ENCODE measurements at places on chromosomes 1 and 21.
A peak's percentile ranks its signal among the peaks of the same experiment; 100 is the strongest.

- no peak for DNase-seq
These were observed 5.3 kb downstream of the KTI12 start for GRCh38 chr1:52028328-52028727.

- no peak for DNase-seq
These were observed 27.7 kb downstream of the L1TD1 start for GRCh38 chr1:62222321-62222720.

DNA sequence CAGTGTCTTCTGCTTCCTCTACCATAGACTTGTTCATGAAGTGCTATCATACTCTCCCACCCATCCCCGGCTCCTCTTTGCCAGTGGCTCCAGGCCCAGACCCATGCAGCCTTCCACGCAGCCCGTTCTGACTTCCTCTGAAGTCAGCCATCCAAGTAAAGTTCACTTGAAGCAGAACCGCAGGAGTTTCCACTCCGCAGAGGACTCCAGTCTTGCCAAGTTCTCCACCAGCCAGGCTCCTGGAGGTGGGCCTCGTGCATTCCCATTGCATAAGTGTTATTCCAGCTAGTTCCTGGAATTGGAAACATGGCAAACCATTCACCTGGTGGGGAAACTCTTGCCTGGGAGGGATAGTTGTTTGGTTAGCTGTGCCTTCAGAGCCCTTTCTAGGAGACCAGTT, 185.1 kb downstream of the PLPP3 start:
- DNase-seq = peak; percentile 57

DNA sequence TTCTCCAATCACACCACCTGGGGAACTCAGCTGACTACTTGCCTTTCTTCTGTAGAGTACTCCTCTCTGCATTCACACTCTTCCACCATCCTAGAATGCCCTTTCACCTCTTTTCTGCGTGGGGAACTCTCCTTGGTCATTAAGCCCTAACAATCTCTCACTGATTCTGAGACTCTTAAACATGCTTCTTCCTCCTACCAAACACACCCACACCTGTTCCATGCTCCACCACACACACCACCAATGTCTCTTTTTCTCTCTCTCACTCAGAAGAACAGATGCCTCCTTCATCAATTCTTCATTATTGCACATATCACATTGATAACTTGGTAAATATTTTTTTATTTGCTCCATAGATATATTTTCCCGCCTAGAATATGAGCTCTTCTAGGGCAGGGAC, 53.6 kb downstream of the WARS2 start:
- no peak for DNase-seq

- no peak for DNase-seq
These were observed 17.7 kb upstream of the PROX1 start for GRCh38 chr1:213969958-213970555.

DNA sequence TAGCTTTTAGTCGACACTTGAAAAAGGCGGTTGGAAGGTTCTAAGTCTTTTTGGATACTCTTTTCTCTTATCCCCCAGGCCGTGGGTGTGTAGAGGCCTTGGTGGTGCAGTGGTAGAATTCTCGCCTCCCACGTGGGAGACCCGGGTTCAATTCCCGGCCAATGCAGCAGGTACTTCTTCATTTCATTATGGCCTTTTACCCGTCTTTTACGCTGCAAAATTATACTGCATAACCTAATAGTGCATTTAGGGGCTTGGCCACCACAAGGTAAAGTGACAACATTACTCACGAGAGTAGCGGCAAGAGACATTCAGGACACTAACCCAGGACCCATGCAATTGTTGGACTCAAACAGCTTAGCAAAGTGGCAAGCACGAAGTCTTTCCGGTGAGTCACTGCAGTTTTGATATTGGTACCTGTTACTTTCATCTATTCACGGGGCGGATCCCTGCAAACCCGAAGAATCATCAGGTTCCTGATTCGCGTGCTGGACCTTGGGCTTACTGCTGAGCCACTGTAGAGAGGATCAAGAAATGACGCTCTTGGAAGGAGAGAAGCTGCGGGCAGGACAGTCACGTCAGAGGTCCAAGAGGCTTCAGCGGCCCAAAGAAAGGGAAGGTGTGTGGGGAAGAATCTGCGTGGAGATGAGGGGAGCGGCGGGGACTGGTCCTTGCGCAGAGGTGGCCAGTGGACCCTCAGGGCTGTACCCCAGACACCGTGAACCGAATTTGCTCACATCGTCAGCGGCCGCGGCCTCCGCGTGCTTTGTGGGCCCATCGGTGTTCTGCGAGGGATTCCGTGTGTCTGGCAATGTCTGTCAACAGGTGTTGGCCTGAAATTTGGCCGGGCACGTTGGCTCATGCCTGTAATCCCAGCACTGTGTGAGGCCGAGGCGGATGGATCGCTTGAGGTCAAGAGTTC, 12.9 kb upstream of the RNU1-4 start:
- no peak for DNase-seq

DNA sequence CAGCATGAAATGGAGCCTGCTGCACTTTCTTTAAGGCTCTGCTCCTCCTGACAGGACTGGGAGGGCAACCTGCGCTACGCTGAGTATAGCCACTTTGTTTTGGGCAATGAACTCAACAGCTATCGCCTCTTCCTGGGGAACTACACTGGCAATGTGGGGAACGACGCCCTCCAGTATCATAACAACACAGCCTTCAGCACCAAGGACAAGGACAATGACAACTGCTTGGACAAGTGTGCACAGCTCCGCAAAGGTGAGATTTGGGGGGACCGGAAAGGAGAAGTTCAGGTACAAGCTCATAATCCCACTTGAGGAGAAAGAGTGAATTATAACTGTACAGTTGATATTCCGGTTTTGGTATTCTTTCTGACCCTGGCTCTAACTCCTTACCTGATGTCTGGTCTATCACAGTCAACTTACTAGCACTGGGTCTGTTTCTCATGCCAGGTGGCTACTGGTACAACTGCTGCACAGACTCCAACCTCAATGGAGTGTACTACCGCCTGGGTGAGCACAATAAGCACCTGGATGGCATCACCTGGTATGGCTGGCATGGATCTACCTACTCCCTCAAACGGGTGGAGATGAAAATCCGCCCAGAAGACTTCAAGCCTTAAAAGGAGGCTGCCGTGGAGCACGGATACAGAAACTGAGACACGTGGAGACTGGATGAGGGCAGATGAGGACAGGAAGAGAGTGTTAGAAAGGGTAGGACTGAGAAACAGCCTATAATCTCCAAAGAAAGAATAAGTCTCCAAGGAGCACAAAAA, 5.4 kb downstream of the ANGPTL7 start:
- DNase-seq = no peak

DNA sequence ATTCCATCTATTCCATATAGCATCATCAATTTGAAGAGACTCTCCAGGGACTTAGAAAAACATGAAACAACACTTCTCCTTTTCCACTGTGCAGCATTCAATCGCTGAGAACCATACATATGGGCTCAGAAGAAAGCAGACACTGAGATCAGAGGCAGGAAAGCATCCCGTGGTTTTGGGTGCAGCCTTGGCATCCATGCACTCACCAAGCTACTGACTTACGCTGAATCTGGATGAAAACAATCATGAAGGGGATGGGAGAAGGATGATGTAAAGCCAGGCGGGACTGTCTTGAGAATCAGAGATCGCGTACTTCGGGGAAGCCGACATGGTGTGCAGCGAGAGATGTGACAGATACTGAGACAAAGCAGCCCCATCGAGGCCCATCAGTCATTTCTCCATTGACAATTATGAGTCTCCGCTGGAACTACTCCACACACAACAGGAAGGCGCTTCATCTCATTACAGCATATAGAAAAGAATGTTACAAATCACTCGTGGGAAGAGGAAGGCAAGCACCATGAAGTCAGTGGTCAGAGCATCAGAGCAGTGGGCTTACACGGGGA, 2.3 kb upstream of the TIAM1 start:
- peak; percentile 46 for DNase-seq

DNA sequence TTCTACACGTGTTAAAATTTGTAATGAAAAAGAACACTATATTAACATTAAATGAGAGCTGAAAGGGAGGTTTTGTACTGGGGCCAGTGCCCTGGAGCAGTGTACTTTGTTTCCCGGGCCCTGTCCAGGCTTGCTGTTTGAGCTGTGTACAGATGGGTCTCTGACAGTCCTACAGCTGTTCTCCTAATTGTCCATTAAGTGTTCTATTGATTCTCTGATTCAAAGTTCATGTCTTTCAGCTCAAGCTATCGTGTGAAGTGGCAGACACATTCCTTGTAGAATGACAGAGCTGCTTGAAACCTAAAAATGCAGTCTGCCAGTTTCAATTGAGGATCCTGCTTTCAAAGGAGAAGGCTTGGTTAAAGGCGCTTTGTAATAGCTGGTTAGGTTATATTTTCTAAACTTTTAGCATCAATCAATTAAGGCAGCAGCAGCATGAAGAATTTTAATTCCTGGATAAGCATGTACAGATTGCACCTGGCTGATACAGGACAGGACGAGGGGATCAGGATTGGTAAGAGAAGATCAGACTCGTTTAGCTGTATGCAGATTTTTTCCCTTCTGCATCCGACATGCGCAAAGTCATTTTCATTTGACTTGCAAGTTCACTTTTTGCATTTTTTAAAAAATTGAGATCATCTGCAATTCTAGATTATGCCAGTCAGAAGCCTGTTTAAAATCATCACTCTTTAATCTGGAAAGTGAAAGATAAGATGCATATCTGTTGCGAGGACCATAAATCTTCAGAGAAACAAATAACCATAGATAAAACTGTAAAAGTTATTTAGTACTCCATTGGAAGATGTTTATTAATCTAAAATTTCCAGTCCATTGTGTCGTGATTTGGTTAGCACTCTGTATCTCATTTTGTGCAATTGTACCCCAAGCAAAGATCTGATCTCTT, 98.5 kb downstream of the ATG4C start:
- no peak for DNase-seq

GRCh38 chr1:25392841-25393240, 27.8 kb downstream of the RHCE start:
- no peak for DNase-seq

GRCh38 chr21:39842741-39843459, 24.3 kb upstream of the PCP4 start:
- DNase-seq = no peak

DNA sequence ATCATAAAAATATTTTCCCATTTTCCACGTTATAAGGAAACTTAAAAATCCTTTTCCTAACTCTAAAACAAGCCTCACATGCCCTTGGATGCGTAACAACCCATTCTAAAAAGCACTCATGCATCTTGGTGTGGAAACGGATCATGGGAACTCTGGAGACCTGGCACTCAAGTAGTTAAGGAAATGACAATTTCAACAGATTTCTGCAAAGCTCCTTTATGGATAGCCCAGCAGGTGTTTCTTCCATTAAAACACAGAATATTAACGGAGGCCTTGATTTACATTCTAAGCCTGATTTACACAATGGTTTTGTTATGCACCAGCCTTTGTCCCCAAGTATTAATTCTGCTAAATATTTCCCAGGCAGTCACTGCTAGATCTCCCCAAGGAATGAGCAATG, 12.9 kb downstream of the PARS2 start:
- DNase-seq = no peak

DNA sequence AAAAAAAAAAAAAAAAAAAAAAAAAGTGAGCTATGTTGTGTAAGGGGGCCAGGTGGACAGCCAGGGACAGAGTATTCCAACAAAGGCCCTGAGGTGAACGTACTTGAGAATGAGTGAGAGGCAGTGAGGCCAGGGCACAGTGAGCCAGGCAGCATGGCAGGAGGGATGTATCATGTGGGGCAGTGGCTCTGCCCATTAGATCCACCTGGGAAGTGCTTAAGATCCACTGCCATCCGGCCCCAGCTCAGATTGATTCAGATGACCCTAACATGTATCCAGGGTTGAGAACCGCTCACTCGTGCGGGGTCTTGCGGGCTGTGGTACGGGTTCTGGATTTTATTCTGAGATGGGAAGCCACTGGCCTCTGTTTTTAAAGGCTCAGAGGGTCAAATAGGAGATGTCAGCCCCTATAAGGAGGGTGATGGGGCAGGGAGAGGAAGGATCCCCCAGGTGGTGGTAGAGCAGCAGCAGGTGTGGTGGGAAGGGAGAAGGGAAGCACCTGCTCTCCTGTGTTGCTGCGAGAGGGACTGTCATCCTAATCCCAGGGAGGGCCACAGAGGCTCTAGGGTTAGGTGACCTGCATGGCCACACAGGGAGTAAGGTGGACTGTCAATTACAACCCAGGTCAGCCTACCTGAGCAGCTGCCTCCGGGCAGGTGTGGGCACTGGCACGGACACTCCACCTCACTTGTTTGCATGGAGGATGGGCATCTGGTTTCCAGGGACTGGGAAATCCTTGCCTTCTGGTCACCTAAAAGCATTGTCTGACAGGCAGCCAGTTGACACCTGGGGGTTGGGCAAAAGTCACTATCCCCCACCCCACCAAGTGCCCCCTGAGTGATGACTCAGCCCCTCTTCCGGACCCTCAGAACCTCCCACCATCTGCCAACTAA, 31.6 kb downstream of the CDK18 start:
- DNase-seq = no peak

GRCh38 chr21:34558166-34558565, 46.2 kb upstream of the KCNE1 start:
- DNase-seq = no peak

DNA sequence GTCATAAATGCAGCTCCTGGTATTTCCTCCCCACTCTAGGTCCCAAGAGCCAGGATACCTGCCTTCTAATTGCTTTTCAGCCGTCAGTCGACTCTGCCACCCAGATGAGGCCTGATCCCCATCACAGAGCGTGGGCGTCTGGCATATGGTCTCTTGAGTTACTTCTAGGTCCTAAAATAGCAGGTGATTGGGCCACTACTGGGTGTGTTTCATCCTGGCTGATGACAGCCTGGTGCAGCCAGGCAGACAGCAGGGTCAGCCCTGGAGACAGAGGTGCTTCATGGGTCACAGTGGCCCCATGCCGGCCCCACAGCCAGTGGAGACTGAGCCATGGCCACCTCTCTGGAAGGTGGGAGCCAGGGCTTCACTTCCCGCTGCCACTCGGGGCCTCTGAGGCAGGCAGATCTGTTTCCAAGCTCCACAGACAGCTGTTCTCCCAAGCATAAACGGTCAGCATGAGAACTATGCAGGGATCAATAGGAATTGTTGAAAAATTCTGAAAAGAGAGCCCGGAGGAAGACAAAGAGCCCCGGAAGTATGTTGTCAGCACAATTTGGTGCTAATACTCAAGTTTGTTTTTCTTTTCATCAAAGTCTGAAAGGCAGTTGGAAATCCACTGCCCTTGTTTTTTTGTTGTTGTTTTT, 83.0 kb downstream of the MAN1C1 start:
- no peak for DNase-seq

DNA sequence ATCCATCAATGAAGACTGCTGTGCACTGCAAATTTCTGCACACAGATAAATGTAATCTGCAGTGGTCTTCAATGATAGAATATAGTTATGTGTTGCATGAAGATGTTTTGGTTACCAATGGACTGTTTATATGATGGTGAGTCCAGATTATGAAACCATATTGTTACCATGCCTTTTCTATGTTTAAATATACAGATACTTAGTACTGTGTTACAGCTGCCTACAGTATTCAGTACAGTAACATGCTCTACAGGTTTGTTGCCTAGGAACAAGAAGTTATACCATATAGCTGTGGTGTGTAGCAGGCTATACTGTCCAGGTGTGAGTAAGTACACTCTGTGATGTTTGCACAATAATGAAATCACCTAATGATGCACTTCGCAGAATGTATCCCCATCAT, 40.8 kb downstream of the SORT1 start:
- DNase-seq = no peak

- peak; percentile 9 for DNase-seq
These were observed 135.4 kb downstream of the LMO4 start for GRCh38 chr1:87464022-87464490.
